ENCODE measurements at places on chromosomes 6 and 20. TPM values are rescaled to one million over a fixed set of nuclear protein-coding genes. Genes with fewer than 3 reads are reported as not detected.

KIF6 gene
- total RNA-seq, result 1.3 TPM

LY86 gene
- not detected for total RNA-seq

WFDC10B gene
- not detected for total RNA-seq

DDO gene
- not detected for total RNA-seq

DNA sequence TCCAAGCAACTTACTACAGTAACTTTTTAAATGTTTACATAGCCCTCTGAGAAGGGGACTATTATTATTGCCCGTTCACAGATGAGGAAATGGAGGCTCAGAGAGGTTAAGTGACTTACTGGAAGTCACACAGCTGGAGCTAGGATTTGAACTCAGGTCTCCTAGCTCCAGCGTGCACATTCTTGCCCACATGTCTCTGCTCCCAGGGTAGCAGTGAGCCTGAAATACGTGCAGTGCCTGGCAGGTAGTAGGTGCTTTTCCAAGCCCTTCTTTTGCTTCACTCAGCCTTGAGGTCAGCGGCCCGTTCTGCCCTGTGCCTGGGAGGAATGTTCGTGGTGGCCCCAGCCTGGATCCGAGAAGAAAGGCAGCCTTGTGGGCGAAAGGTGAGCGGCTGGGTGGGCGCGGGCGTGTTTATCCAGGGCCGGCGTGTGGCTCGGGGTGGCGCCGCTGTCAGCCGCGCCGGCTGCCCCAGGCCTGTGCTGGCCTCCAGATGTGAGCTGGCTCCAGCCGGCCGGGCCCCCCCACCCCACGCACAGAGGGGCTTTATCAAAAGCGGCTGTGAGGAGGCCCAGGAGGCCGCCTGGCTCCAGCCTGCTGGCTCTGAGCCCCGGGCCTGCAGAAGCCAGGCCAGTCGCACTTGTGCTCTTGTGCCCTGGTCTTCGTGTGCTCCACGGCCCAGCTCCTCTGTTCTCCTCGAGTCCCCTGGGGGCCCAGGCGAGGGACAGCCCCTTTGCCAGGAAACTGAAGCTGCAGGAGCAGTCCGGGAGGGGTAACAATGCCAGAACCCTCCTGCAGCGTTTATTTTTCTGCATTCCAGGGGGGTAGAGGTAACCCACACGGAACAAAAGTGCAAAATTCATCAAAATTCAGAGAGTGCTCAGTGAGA lies 58.1 kb downstream of the UBE2V1 start:
- DNase-seq, result no peak

GRCh38 chr6:140025171-140025570 lies 650.7 kb upstream of the CITED2 start:
- no peak for DNase-seq

- DNase-seq, result no peak
These were observed 22.3 kb downstream of the SLC2A10 start for GRCh38 chr20:46731770-46732169.

GRCh38 chr20:19275630-19276071 lies 63.2 kb downstream of the SLC24A3 start:
- DNase-seq, result peak; percentile 70
